ENCODE measurements at places on chromosomes 4 and X. TPM values are rescaled to one million over a fixed set of nuclear protein-coding genes. Genes with fewer than 3 reads are reported as not detected.

DNA sequence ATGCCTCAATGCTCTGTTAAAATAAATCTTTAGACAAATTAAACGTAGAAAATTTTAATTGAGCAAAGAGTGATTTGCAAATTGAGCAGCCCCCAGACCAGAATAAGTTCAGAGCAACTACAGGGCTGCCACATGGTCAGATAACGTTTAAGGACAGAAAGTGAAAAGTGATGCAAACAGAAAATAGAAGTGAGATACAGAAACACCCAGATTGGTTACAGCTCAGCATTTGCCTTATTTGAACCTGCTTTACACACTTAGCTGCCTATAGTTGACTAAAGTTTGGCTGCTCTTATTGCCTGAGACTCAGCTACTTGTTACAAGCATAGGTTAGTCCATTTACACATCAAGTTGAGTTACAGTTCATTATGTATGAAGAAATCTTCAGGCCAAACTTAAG is 1800.8 kb upstream of the PCDH10 start:
- DNase-seq = no peak

- DNase-seq = no peak
Measured at GRCh38 chr4:120304801-120305200, 238.2 kb upstream of the MAD2L1 start.

DNA sequence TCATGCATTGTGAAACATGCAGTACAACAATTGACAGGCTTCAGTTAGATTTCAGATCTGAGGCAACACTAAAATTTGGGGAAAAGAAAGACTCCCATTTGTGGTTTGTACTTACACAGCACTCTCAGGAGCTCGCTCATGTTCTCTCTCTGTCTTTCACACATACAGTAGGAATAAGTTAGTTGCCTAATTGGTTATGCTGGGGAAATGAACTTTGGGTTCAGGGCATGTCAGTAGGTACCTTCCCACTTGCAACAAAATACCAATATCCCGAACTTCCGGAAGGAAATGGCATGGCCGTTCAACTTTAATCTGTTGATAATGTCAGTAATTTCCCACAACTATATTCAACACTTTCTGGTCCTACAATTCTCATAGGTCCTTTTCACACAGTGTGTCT is 218.4 kb downstream of the RELL1 start:
- no peak for DNase-seq

GRCh38 chr4:179750374-179750773 is 2308.1 kb upstream of the AGA start:
- no peak for DNase-seq

GRCh38 chr4:109754093-109754857 is 24.4 kb upstream of the PLA2G12A start:
- no peak for DNase-seq

DNA sequence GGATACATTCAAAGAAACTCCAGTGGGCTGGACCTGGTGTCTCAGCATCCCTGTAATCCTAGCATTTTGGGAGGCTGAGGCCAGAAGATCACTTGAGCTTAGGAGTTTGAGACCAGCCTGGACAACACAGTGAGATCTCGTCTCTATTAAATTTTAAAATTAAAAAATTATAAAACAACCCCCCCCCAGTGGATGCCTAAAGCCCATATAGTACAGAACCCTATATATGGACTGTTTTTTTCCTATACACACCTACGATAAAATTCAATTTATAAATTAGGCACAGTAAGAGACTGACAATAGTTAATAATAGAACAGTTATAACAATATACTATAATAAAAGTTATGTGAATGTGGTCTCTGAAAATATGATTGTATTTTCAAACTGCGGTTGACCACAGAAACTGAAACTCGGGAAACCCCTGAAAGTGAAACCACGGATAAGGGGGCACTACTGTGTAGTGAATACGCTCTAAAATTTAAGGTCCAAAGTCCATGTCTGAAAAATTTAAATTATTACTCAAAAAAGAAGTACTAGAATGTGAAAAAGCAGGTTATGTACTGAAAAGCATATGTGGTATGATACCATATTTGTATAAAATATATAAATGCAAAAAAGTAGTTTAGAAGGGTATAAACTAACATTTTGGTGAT is 2.0 kb downstream of the SMIM14 start:
- DNase-seq = no peak

DNA sequence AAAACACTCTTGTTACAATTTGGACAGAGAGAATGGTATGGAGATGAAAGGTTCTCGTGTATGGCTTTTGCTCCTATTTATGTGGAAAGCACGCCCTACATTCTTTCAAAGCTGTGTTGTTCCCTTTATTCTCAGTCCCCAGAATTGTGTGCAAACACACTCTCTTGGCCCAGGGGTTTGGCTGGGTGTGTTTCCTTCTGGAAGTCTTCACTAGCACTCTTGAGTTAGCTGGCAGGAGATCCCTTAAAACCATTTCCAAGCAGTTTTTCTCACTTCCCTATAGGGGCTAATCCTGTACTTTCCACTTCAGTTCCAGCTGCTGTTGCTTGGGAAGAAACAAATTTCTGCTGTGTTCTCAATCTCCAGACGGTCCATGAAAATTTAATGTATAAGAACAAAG is 35.1 kb downstream of the FHL1 start:
- no peak for DNase-seq

DNA sequence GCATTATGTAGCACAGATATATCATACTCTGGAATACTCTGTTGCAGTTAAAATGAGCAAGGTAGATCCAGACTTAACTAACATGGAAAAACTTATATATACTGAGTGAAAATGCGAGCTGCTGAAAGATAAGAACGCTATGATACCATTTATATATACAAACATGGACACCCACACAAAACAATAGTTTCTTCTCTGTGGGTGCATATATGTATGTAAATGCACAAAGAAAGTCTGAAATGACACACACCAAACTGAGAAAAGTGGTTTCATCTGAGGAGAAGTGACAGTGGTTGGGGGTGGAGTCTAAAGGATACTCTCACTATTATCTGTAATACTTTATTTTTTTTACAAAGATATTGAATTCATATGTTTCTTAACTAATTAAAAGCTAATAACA is 12.2 kb upstream of the FGF2 start:
- DNase-seq = no peak

GRCh38 chr4:48041535-48042137 is 25.1 kb downstream of the NIPAL1 start:
- DNase-seq = no peak

DNA sequence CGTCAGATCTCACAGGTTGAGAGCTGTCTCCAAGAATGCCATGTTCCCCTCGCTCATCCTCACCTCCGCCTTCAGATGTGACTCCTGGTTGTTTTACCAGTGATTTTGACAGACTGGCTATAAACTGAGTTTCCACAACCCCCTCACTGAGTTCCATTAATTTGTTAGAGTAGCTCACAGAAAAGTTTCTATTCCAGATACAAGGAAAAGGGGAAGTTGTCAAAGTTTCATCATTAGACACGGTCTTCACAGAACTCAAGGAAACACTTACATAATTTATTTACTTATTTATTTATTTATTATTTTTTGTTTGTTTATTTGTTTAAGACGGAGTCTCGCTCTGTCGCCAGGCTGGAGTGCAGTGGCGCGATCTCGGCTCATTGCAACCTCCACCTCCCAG is 55.7 kb upstream of the IQSEC2 start:
- DNase-seq = no peak

DNA sequence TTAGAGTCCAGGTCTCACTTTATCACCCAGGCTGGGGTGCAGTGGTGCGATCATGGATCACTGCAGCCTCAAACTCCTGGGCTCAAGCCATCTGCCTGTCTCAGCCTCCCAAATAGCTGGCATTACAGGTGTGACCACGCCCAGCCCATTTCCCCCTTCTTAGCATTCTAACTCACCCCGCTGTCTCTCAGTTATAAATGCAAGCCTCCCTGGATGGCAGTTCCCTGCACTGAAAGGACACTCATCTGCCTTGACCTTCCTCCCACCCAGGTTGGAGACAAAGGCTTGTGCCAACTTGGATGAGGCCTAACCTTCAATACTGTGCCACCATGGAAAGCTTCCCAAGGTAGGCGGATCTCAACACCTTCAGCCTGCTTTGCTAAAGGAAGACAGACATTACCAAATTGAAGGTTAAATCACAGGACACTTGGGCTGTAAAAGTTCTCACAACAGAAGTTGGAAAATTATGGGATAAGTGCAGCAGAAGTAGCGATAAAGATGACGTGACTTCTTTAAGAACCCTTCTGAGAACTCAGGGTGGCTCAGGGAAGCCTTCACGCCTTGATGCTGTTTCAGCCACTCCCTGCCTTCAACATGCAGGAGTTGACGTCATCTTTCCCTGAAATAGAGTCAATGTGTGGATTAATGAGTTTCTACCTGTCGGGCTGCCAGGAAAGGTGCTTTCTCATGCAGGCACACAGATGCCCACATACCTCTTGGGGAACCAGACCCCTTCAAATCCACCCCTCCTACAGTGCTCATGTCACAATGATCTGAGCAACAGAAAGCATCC is 10.6 kb upstream of the GPM6B start:
- no peak for DNase-seq

- DNase-seq = no peak
Measured at GRCh38 chr4:185903205-185903604, 91.2 kb upstream of the SORBS2 start.

DNA sequence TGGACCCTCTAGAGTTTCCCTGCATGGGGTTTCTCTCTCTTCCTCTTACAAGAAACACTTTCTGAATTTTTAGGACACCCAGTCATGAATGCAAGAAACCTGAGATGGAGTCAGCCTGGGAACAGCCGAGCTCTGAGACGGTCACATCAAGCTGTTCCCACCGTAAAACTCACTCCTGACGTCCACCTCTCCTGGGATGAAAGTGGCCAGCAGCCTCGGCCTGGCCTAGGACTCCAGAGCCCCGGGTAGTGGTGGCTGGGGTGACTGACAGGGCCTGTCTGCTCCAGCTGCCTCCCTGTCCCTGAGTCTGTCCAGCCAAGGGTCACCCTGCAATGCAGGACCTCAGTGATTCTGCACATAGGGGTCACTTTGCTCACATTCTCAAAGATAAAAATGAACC is 217.8 kb downstream of the SHOX start:
- no peak for DNase-seq

GRCh38 chr4:33071535-33071934 is 2351.4 kb downstream of the PCDH7 start:
- DNase-seq = no peak

GRCh38 chrX:37976153-37976552 is 30.2 kb upstream of the SYTL5 start:
- DNase-seq = no peak

DNA sequence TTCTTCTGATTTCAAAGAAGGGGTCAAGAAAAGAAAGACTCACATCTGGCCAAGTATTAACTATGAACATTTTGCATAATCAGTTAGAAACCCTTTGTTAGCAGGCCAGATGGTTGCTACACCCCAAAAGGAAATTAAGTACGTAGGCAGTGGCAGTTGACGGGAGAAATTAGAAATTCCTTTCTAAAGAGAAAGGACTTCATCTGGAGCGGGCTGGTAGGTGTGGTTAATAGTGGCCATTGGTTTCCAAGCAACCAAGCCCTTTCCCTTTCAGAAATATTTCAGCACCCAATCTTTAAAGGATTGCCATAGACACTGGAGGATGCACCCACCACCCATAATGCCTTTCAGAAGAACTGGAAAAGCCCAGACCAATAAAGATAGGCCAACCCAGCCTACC is 235.7 kb upstream of the LDB2 start:
- no peak for DNase-seq

GRCh38 chr4:75484190-75484589 is 30.0 kb downstream of the RCHY1 start:
- DNase-seq = no peak

DNA sequence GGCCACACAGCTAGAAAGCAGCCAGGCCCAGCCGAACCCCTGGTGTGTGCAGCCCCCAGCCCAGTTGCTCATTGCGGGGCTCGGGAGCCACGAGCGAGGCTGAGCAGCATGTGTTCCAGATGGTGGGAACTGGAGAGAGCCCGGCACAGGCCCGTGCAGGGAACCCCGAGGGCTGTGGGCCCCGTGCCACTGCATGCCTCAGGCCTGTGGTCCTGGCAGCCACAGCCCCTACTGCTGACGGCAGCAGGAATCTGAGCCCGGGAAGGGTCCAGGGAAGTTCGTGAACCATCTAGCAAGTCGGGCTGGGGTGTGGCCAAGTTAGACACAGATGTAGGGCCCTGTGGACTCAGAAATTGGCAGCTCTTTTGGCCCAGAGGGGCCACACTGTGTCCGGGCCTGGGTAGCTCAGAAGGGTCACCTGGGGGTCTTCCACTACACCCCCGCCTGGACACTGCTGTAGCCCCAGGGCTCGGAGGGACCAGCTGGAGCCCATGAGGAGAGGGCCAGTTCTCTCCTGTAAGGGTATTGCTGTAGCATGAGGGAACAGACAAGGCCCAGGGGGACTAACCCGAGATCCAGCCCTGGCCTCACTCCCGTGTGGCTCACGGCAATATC is 12.1 kb downstream of the HTRA3 start:
- DNase-seq = no peak

DNA sequence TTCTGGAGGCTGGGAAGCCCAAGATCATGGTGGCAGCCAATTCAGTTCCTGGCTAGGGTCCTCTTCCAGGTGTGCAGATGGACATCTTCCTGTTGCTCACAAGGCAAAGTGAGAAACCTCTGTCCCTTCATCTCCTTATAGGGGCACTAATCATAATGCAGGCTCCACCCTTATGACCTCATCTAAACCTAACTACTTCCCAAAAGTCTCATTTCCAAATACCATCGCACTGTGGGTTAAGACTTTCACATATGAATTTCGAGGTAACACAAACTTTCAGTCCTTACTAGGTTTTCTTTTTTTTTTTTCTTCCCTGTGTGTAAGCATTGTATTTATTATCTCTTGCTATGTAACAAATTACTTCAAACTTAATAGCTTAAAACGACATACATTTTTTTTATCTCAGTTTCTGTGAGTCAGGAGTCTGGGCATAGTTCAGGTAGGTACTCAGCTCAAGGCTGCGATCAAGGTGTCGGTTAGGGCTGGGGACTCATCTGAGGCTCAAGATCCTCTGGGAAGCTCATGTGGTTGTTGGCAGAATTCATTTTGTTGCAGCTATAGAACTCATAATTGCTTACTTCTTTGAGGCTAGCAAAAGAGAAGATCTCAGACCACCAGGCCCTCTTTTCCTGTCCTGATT is 204.7 kb upstream of the STK26 start:
- no peak for DNase-seq

GRCh38 chrX:103794119-103794518 is 17.5 kb downstream of the PLP1 start:
- no peak for DNase-seq

NDP gene
- 0.27 TPM for total RNA-seq

BMP3 gene
- 0.10 TPM for total RNA-seq

PDZD4 gene
- 194 TPM for total RNA-seq

EGFL6 gene
- 2.6 TPM for total RNA-seq

SPIN2A gene
- total RNA-seq = 2.6 TPM

EVC2 gene
- total RNA-seq = 11.5 TPM

TIGD4 gene
- total RNA-seq = 1.7 TPM

F8A3 gene
- total RNA-seq = 0.87 TPM

MTTP gene
- total RNA-seq = 0.14 TPM

POU3F4 gene
- 1.1 TPM for total RNA-seq

PWWP3B gene
- 1.1 TPM for total RNA-seq

ADAM29 gene
- total RNA-seq = not detected

ADGRL3 gene
- 15.2 TPM for total RNA-seq

PHF8 gene
- total RNA-seq = 47.5 TPM

Data from GM23338 (cell line).